ENCODE measurements at places on chromosomes 6 and 20.

DNA sequence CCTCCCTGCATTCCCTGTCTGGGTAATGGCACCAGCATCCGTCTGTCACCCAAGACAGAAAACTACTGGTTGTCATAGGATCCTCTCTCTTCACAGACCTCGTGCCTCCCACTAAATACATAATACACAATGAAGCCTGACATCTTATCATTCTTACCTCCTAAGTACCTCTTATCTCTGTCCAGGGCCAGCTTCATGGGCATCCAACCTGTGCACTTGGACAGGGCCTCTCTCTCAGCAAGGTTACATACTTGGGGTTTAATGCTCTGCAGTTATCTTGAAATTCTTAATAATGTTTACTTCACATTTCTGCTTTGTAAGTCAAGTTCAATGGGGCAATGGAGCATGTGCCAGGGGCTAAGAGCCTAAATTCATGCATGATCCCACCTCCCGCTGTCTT is 30.8 kb upstream of the KLHL31 start:
- no peak for DNase-seq

DNA sequence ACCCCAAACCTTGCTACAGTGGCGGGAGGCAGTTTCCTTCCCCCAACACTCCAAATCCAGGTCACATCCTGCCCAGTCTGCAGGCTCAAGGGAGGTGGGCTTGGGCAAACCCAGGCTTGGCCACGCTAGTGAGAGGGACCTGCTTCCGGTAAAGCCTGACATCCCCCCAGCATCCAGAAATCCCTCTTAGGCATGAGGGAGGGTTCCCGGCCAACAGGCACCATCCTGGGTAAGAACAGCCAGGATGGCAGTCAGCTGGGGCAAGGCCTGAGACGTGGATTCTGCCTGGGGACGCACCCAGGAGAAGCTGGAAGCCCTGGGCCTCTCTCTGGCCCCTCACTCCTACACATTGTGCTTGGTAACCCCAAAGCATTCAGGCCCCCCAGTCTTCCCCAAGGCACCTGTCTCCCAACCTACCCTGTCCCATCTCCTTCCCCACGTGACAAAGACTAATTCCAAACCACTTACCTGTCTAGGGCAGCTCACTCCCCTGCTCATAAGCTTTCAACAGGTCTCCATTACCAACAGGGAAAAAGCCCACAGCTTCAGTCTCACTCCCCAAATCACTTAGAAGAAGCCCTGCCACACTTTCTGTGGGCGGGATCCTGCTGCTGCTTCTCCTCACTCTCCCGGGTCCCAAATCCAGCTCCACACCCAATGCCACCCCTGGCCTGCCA is 2.1 kb downstream of the C20orf144 start:
- no peak for DNase-seq

- no peak for DNase-seq
Measured at GRCh38 chr6:105460860-105461259, 58.0 kb upstream of the PREP start.

- no peak for DNase-seq
Measured at GRCh38 chr6:106124437-106125430, 38.6 kb downstream of the PRDM1 start.

- peak; percentile 86 for DNase-seq
Measured at GRCh38 chr20:63071541-63072181, 64.9 kb upstream of the BHLHE23 start.

- DNase-seq: peak; percentile 68
Measured at GRCh38 chr6:11762794-11763459, 15.7 kb downstream of the ADTRP start.

DNA sequence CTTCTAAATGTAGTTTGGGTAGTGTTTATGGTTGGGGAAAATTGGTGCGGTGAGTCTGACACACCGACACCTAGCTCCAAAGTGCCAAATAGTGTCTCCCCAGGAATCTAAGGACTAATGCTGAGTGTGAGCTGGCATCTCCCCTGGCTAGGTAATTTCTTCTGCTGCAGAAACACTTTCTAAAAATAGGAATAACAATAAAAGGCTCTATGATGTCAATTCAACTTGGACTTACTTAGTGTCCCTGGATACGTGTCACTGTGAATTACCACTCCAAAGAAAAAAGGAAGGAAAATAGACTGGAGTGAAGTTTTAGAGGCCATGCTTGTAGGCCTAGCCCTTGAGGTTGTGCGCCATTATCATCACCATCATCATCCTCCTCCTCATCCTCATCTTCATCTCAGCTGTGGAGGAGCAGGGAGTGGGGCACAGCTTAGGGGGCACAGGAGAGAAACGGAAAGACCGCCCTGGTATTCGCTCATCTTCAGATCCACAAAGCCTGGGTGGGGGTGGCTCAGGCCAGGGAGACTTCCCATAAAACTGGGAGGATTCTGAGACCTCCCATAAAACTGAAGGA is 89.6 kb downstream of the TBC1D7 start:
- DNase-seq: no peak

DNA sequence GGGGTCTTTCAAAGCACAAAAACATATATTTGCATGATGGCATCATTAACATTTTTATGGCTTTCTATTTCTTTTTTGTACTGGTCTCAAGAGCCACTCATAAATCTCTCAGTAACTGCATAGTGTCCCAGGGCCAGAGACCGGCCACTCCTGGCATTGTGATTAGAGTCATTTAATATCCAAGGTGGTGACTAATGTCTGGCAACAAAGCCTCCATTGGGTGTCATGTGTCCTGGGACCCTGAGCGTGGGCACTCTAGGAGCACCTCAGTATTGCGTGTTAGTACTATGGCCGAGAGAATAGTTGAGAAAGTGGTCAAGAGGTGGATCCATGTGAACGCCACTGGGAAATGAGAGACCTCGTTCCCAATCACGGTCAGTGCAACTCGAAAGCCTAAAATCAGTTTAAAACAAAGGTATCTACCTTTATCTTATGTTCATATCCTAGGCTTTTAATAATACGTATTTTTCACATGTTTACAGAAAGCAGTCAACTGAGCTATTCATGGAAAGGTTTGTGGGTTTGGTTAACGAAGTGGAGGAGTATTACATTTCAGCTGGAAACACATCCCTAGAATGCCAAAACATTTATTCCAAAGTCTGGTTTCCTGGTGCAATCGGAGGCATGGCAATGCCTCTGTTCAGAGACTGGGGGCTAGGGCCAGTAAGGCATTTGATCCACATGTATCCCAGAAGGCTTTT is 2.7 kb upstream of the ESR1 start:
- no peak for DNase-seq

- no peak for DNase-seq
Measured at GRCh38 chr6:155384321-155384952, 70.2 kb upstream of the TFB1M start.

DNA sequence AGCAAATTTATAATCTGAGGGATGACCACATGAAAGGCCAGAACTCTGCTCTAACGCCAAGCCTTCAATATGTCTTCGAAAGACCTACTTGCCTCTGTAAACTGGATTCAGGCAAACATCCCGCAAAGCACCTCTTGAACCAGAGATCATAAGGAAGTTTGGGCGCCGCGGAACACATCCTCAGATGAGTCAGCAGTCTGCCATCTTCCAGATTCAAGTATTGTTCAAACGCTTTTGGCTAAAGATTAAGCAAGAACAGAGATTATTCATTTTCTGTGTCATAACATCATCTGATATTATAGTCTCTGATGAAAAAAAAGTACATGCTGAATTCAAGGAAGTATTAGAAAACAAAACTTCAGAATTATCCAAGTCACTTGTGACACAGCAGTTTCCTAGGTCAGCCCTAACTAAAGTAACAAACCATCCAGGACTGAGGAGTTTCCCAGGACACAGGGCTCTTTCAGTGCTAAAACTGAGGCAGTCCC is 20.8 kb downstream of the TBC1D7 start:
- DNase-seq: peak; percentile 83

DNA sequence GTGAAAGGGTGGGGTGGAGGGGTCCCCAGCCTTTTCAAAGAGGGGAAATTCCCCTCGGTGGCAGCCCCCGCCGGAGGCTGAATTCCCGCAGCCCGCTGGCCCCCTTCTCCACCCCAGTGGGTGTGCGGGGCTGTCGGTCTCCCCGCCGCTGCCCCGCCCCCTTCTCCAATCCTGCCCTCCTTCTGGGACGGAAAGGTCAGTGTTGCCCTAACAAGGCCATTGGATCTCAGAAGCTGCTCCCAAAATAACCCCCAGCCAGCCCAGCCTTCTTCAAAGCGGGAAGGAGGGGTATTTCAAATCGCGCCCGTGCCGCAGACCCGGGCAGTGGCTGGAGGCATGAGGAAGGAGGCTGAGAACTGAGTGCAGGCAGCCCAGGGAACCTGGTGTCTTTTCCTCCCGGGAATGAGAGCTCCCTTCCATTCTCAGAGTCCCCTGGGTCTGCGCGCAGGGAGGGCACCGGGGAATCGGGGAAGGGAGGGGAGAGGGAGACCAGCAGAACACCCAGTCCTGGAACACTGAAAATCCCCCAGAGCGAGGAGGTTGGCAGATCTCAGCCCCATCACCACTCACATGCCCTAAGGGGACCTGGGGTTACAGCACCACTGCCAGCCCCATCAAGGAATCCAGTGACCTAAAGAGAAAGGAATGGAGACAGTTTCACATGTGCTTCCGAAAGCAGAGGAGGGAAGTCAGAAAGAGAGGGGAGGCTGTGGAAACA is at the start of gene JPH2:
Gene JPH2, minus strand, starts transcription at position 135 of the 718 bp plus-strand sequence. CDS start 483 bp downstream, outside the sequence.
- DNase-seq: peak; percentile 51

DNA sequence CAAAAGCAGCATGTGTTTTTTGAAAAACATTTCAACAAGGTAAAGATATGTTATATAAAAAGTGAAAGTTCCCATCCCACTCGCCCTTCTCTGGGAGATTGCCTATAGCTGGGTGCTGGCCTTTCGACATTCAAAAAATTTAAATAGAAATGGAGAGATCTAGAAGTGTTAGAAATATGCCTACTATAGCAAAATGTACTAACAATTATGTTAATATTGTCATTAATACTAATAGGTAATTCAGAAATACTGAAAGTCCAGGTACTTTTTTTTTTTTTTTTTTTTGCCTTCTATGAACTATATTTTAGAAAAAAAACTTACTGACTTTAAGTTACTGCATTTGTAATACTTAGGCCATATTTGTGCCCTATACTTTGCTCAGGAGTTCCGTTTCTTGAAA is 87.1 kb downstream of the SESN1 start:
- no peak for DNase-seq

GRCh38 chr6:169255643-169256042 is 2.0 kb upstream of the THBS2 start:
- DNase-seq: no peak

DNA sequence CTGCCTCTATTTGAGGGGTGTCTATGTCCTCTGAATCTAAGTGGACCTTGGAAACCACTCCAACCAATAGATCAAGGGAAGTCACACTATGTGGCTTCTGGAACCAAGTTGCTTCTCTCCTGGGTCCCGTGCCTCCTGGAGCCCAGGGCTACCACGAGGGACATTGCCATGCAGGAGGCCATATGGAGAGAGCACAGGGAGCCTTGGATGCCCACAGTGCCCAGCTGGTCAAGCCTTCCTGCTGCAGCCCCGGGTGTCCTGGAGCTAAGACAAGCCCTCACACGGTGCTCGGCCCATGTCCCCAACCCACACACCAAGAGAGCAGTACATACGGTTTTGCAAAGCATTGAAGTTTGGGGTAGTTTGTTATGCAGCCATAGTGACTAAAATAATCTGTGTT is 231.6 kb downstream of the SYNDIG1 start:
- DNase-seq: no peak

DNA sequence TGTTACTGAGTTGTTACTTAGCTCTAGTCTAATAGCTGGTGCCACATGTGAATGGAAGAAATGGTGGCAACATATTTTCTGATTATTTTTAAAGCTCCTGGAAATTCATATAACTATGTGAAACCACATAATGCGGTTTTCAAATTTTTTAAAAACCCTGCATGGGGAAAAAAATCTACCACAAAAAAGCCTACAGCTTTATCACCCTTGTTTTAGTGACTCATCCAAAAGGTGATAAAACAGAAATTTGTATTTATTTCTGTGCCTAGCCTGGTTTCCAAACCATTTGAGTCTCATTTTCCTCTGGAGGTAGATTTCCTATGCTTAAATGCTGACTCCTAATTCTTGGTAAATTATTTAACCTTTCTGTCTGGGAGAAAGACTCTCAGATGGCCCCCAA is 5.4 kb upstream of the FBXO30 start:
- DNase-seq: no peak

GRCh38 chr20:3334156-3334943 is 73.1 kb downstream of the DNAAF9 start:
- DNase-seq: no peak

DNA sequence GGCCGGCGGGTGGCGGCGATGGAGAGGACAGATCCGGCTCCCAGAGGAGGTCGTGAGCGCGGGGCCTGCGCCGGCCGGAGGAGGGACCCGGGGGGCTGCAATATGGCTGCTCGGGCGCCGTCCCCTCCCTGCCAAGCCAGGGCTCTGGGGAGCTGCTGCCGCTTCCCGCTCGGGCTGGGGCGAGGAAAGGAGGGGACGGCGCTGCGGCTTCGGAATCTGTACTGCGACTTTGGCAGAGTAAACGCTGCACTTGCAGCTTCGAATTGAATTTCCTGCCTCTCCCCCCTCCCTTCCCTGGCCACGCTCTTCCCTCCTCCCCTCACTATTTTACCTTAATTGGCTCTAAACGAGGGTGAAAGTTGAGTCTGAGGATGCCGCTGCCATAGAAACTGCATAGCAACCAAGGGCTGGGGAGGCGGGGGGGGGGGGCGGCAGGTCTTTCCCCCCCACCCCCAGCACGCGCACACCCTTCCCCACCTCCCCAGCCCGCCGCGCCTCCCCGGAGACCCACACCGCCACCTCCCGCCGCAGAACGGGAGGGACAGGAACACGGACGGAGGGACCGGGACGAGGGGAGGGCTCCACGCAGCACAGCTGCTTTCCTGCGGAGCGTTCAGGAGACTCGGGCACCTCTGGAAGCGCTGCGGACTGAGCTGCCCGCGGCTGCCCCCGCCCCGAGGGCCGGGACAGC is 93.9 kb downstream of the RNASET2 start:
- no peak for DNase-seq

- DNase-seq: no peak
Measured at GRCh38 chr6:17202526-17202925, 78.6 kb upstream of the RBM24 start.

DNA sequence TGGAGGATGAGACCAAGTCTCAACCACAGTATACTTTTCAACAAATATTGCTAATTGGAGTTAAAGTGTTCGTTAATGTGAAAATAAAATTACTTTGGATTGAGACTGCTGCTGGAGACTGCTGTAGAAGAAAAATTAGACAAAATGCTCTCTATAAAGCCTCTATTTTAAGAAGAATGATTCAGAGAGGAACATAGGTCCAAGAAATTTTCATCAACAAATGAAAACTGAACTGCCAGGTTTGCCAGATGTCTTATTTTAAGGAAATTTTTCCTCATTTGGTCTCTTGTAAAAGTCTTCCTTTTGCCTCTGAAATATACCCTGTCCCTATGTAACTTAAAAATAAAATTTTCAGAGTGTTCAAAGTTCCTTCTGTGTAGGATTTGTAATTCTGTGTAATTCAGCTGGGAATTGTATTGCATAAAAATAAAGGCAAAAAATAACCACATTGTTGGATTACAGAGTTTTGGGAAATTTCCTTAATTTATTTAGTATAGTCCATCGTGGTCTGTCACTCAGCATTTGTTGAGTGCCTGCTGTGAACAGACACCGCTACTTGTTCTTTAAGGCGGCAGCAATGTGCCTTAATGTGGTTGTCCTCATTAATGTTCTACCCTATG is 27.4 kb downstream of the ANKS1A start:
- peak; percentile 11 for DNase-seq

Data from fibroblast of mammary gland (primary cell).